ENCODE measurements at places on chromosomes 16 and 17. TPM values are rescaled to one million over a fixed set of nuclear protein-coding genes. Genes with fewer than 3 reads are reported as not detected.

DNA sequence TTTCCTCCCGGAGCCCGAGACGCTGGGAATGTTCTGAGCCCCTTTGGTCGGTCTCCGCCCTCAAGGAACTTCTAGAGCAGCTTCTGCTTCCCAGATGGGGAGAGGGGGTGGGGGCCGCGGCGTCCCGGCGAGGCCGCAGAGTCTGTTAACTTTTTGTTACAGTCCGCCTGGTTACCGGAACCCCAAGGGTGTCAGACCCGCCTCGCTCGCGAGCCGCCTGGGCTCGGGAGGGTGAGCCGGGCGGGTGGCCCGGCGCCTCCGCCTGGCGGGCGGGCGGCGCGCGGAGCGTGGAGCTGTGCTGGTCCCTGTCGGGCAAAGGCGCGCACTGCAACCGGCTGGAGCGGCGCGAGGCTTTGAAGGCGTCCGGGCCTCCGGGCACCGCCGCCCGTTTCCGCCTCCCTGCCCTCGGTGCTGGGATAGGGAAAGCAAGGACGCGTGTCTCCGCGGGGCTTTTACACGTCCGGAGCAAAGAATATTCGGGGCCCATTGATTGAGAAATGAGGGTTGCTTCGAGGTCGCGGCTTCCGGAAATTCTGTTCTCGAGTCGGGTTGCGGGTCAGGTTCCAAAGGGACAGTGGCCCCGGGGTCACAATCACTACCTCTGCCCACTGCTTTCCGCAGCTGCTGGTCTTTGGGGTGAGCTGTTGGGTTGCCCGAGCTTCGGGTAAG lies 1.7 kb downstream of the HS3ST3B1 start:
- ATAC-seq: peak; percentile 46
- peaks cover 7% of the 10 kb centered on the region for H3K27me3 ChIP-seq
- peaks cover 40% of the 10 kb centered on the region for H3K4me1 ChIP-seq
- peak overlapping the region; percentile 87 for H3K27ac ChIP-seq
- H3K36me3 ChIP-seq: peaks cover 17% of the 10 kb centered on the region
- H3K4me3 ChIP-seq: peak overlapping the region; percentile 98

DNA sequence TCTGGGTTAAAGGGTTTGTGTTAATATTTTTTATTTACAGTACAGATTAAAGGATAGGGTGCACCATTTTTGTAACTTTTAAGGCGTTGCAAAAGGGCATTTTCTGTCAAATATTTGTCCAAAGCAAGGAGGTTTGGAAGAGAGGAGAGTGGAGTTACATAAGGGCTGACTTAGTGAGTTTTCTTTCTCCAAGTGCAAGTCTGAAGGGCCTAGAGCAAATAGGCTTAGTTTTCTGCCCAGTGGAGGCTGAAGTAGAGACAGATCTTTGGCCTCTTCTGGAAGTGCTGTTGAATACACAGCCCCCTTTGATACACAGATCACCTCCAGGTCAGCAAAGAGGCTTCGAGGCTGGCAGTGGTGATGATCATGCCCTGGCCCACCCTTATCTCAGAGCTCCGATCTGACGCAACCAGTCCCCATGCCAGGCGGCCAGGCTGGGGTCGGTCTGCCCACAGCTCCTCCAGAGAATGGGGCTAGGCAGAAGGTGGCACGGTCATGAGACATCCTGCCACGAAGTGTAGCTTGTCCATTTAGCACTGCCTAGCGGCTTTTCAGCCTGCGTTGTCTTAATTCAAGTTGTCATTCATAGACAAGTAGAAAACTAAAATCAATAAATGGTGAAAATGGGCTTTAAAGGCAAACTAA lies 79.5 kb upstream of the IRX3 start:
- no peaks in the 10 kb centered on the region for H3K36me3 ChIP-seq
- no peak overlapping the region for H3K4me3 ChIP-seq
- no peak overlapping the region for H3K27ac ChIP-seq
- peaks cover 22% of the 10 kb centered on the region for H3K27me3 ChIP-seq
- H3K4me1 ChIP-seq: no peaks in the 10 kb centered on the region

DNA sequence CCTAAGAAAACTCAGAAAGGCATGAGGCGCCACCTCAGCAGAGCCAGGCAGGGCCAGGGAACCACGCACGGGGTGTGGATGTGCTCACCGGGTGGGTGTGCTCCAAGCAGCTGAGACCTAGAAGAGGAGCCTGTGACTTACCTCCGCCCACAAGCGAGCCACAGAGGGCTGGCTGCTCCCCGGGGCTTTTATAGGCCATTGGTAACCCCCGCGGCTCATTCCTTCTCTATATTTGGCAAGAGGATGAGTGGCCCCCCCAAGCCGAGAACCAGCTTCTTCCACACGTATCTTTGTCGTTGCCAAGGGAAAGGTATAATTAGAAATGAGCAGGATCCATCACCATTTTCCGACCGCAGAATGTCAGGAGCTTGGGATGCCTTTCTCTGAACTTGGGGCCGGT lies at the start of gene MYH3:
Gene MYH3 (minus strand): TSS at position 162 of the 400 bp plus-strand sequence. CDS start 2,245 bp downstream, outside the sequence.
- H3K27me3 ChIP-seq: no peaks in the 10 kb centered on the region
- no peak within 1 kb of the TSS for H3K4me3 ChIP-seq
- H3K4me1 ChIP-seq: peaks cover 5% of the 10 kb centered on the region
- ATAC-seq: no peak
- H3K27ac ChIP-seq: no peak within 1 kb of the TSS

The GDPD3 gene
- 37.8 TPM for total RNA-seq

GRCh38 chr16:87002717-87003413 lies 314.3 kb downstream of the C16orf95 start:
- H3K27me3 ChIP-seq: peaks cover 10% of the 10 kb centered on the region
- no peaks in the 10 kb centered on the region for H3K4me1 ChIP-seq
- H3K36me3 ChIP-seq: no peaks in the 10 kb centered on the region
- no peak for ATAC-seq
- no peak overlapping the region for H3K27ac ChIP-seq

DNA sequence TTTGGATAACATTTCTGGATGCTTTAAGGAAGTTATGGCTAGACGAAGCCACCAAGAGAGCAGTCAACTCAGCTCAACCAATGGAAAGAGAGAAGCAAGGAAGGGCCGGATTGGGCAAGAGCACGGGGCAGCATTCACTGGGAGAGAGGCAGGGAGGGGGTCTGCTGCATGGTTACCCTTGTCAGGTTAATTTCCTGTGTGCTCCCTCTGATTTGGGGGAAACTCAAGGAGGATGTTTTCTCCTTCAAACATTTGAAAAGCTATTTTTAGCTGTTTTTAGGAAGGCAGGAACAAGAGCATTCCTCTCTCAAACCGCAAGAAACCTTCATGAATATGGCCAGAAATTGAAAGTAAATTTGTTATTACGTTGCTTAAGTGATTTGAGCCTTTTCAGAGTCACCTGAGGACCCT lies 118.5 kb upstream of the ZFHX3 start:
- H3K27ac ChIP-seq: no peak overlapping the region
- ATAC-seq: no peak
- H3K36me3 ChIP-seq: no peaks in the 10 kb centered on the region
- peaks cover 11% of the 10 kb centered on the region for H3K4me1 ChIP-seq
- peaks cover 4% of the 10 kb centered on the region for H3K27me3 ChIP-seq

- no peaks in the 10 kb centered on the region for H3K4me1 ChIP-seq
- H3K4me3 ChIP-seq: no peak overlapping the region
- peaks cover 10% of the 10 kb centered on the region for H3K27me3 ChIP-seq
- H3K36me3 ChIP-seq: no peaks in the 10 kb centered on the region
- no peak for ATAC-seq
These were observed 53.1 kb downstream of the SCNN1B start for GRCh38 chr16:23355106-23355670.

- H3K36me3 ChIP-seq: peaks cover 12% of the 10 kb centered on the region
- no peak overlapping the region for H3K27ac ChIP-seq
- H3K4me3 ChIP-seq: no peak overlapping the region
- no peaks in the 10 kb centered on the region for H3K4me1 ChIP-seq
- no peaks in the 10 kb centered on the region for H3K27me3 ChIP-seq
- ATAC-seq: no peak
These were observed 307.1 kb downstream of the SNX29 start for GRCh38 chr16:12283596-12283995.

The SRR gene
- 11.8 TPM for total RNA-seq

DNA sequence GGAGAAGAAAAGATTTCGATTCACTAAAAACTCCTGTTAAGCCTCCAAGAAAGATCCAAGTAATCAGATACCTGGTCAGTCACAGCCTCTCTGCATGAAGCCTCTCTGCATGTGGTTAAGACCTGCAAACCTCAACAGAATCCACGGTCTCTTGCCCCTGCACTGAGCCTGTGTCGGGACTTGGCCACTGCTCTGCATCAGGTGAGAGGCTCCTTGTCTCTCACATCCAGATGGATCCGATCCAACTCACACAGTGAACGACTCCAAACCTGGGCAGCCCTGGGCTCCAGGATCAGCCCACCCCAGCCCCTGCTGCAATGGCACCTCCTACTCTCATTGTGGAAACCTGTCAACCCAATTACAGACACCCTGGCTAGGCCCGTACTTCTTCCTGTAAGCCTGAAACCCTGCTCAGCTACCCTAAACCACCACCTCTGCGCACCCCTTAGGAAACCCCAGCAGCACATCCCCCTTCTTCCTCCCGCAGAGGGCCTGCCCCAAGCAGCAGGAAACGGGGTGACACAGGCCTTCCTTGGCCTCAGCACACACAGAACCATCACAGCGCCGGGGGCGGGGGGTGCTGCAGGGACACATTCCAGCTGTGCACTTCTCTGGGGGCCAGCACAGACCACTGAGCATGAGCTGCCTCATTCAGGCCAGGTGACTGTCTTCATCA lies 129.5 kb downstream of the ANKRD11 start:
- H3K36me3 ChIP-seq: peaks cover 43% of the 10 kb centered on the region
- H3K4me3 ChIP-seq: peak overlapping the region; percentile 80
- ATAC-seq: peak; percentile 69
- peaks cover 76% of the 10 kb centered on the region for H3K4me1 ChIP-seq
- no peaks in the 10 kb centered on the region for H3K27me3 ChIP-seq

The RANGRF gene
- total RNA-seq: 56.0 TPM

The CDIP1 gene
- total RNA-seq: 31.2 TPM

DNA sequence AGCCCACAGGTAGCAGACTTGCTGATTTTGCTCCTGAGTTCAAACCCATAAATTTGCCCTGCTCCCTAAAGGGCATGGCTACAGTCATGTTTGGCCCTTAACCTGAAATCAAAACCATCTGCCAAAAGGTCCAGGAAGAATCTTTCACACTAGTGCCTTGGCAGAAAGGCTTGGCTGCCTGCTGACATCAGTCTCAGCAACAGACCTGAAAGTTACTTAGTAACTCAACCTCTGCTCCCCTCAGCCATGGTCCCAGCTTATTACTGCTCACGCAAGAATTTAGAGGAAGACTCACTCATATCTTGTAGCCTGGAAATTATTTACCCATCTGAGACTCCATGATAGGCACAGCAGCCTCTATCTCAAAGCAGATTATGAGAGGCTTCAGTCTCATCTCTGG lies 98.0 kb upstream of the KIF2B start:
- H3K36me3 ChIP-seq: no peaks in the 10 kb centered on the region
- H3K27ac ChIP-seq: no peak overlapping the region
- H3K27me3 ChIP-seq: no peaks in the 10 kb centered on the region
- ATAC-seq: no peak
- no peaks in the 10 kb centered on the region for H3K4me1 ChIP-seq
- no peak overlapping the region for H3K4me3 ChIP-seq

The SLC38A8 gene
- not detected for total RNA-seq

GRCh38 chr16:79662669-79663313 lies 62.3 kb upstream of the MAF start:
- H3K27me3 ChIP-seq: no peaks in the 10 kb centered on the region
- H3K36me3 ChIP-seq: no peaks in the 10 kb centered on the region
- peaks cover under 1% of the 10 kb centered on the region for H3K4me1 ChIP-seq
- ATAC-seq: no peak
- no peak overlapping the region for H3K4me3 ChIP-seq
- no peak overlapping the region for H3K27ac ChIP-seq

DNA sequence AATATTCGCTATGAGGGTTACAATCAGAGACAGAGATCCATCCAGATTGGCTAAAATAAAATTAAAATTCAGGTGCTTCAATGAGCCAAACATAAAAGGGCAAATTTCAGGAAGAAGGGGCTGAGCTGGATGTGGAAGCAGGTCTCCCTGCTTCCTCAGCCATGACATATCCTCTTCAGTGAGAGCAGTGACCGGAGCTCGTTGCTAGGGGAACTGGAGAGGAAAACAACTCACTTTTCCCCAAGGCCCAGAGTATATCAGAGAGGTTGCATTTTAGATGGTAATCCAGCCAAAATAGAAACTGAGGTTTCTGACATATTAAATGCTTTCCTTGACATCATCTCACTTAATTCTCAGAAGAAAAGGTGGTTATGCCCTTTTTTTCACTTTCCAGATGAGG lies 503.5 kb downstream of the HS3ST4 start:
- no peak overlapping the region for H3K4me3 ChIP-seq
- peaks cover 8% of the 10 kb centered on the region for H3K27me3 ChIP-seq
- H3K27ac ChIP-seq: no peak overlapping the region
- no peaks in the 10 kb centered on the region for H3K36me3 ChIP-seq

DNA sequence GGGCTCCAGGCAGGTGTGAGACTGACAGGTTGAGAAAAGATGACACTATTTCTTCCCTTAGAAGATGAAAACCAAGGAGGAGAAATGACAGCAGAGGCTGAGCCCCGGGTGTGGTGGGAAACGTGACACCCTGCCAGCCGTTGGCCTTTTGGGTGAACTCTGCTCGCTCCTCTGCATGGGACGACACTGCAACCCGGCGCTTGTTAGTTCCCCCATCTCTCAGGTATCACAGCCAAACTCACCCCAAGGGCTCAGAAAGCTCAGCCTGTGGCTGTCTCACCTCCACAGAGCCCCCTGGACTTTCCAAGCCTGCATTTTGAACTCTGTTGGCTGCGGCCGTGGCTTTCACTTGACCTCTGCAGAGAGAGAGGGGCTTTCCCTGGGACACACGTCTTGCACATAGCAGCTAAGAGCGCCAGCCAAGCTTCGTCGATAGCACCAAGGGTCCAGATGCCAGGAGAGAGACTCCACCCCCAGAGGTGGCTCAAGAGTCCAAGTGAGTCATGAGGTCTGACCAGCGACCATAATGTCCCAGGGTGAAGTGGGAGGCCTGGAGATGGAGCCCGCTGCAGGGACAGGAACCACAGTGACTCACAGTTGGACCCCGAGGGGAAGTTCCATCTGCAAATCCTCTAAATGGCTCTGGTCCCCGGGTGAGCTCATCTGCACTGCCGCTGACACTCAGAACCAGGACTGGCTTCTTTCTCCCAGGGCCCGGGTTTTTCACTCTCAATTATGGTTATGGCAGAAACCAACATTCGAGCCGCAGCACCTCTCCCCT lies 301.9 kb downstream of the SOX9 start:
- ATAC-seq: peak; percentile 70
- H3K36me3 ChIP-seq: peaks cover 10% of the 10 kb centered on the region
- peak overlapping the region; percentile 81 for H3K27ac ChIP-seq
- H3K27me3 ChIP-seq: peaks cover 8% of the 10 kb centered on the region

- peaks cover 21% of the 10 kb centered on the region for H3K4me1 ChIP-seq
- H3K27me3 ChIP-seq: no peaks in the 10 kb centered on the region
- peak overlapping the region; percentile 75 for H3K4me3 ChIP-seq
- ATAC-seq: peak; percentile 20
- peak overlapping the region; percentile 85 for H3K27ac ChIP-seq
These were observed 1.0 kb downstream of the LITAF start for GRCh38 chr16:11585460-11586377.

- peaks cover 35% of the 10 kb centered on the region for H3K4me1 ChIP-seq
- H3K27me3 ChIP-seq: no peaks in the 10 kb centered on the region
- peak overlapping the region; percentile 95 for H3K4me3 ChIP-seq
- H3K27ac ChIP-seq: peak overlapping the region; percentile 84
These were observed 1.8 kb downstream of the C16orf54 start for GRCh38 chr16:29743827-29744531.

The IRX3 gene
- total RNA-seq: not detected

GRCh38 chr16:12403746-12404658 lies 399.7 kb downstream of the CPPED1 start:
- no peak overlapping the region for H3K27ac ChIP-seq
- peaks cover 4% of the 10 kb centered on the region for H3K4me1 ChIP-seq
- H3K4me3 ChIP-seq: no peak overlapping the region
- H3K27me3 ChIP-seq: no peaks in the 10 kb centered on the region
- no peak for ATAC-seq
